ENCODE measurements at places on chromosomes 1 and 21.

- no peak for DNase-seq
Observed at GRCh38 chr1:66925944-66926343, 1.2 kb downstream of the MIER1 start.

- DNase-seq: no peak
Observed at GRCh38 chr1:101235696-101236515, 913 bp upstream of the S1PR1 start.

DNA sequence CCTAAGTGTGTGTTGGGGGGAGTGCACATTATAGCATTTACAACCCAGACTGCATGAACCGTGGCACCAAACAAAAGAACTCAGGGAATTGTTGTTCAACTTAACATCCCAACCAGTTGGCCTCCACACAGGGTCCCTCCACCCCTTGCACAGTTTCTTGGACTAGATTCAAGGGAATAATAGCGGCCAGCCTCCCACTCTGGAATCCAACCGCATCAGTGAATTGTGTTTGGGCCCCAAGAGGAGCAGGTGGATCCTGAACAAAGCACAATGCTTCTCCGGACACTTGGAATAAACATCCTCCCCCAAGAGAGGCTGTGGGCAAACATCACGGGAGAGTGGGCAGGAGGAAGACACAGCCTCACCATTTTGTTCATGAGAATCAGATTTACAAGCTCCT is 18.2 kb downstream of the CD34 start:
- DNase-seq: no peak

- DNase-seq: no peak
Observed at GRCh38 chr1:245459621-245460020, 304.8 kb downstream of the KIF26B start.

DNA sequence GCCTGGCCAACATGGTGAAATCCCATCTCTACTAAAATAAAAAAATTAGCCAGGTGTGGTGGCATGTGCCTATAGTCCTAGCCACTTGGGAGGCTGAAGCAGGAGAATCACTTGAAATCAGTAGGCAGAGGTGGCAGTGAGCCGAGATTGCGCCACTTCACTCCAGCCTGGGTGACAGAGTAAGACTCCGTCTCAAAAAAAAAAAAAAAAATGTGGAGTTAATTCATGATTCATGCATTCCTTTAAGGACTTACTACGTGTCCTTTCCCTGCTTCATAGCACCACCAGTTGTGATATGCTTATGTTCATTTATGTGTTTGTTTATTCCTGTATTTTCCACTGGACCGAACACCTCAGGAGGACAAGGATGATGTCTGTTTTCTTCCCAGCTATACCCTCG is 12.7 kb upstream of the PRELP start:
- DNase-seq: no peak

DNA sequence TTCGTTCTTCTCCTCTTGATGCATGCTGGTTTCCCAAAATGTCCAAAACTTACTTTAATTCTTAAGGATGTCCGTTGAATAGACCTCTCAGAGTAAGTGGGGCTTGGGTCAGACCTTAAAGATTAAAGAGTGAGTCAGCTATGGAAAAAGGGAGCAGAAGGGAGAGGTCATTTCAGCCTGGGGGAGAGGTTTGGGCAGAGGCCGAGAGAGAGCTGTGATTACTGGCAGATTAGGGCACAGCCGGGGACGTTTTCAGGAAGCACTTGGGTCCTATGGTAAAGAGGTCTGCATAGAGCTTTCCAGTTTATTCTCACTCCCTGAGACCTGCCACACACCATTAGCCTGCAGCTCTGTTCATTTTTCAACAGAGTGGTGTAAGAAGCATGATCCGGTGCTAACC is 14.0 kb upstream of the ST3GAL3 start:
- no peak for DNase-seq

- DNase-seq: no peak
Observed at GRCh38 chr1:173496757-173497320, 19.7 kb downstream of the PRDX6 start.

DNA sequence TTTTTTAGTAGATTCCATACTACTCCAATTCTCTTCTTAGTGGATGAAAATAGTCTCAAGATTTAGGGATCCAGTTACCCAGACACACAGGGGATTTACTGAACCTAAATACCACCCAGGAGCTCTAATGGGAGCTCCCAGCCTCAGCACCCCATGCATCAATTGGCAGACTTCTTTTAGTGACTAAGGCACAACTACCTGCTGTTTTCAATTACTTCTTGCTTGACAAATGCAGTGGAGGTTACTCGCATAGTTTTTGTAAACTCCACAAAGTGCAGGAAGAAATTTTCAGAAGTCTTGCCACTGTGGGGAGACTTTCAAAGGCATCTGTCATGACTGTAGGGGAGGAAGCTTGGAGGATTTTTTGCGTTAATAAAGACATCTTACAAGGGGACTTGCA is 35.5 kb upstream of the MAP10 start:
- no peak for DNase-seq

DNA sequence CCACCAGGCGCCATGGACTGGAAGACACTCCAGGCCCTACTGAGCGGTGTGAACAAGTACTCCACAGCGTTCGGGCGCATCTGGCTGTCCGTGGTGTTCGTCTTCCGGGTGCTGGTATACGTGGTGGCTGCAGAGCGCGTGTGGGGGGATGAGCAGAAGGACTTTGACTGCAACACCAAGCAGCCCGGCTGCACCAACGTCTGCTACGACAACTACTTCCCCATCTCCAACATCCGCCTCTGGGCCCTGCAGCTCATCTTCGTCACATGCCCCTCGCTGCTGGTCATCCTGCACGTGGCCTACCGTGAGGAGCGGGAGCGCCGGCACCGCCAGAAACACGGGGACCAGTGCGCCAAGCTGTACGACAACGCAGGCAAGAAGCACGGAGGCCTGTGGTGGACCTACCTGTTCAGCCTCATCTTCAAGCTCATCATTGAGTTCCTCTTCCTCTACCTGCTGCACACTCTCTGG is 3.8 kb downstream of the GJB3 start:
- DNase-seq: no peak

DNA sequence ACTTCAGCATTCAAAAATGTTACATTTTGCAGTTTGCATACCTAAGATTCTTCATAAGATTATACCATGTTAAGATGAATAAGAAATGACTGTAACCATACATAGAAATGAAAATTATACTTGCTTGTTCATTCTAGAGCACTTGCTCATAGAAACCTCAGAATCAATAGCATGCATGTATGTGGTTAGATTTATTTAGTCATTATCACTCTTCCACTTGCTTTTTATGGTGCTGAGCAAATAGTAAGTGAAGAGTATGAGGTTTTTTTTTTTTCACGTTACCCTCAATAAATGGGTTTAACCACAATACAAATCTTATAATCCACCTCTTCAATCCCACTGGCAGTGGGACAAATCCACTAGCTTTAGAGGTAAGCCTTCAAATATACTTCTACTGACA is 84.7 kb downstream of the LRRC53 start:
- DNase-seq: no peak

GRCh38 chr1:246434335-246434734 is 72.7 kb downstream of the SMYD3 start:
- no peak for DNase-seq

DNA sequence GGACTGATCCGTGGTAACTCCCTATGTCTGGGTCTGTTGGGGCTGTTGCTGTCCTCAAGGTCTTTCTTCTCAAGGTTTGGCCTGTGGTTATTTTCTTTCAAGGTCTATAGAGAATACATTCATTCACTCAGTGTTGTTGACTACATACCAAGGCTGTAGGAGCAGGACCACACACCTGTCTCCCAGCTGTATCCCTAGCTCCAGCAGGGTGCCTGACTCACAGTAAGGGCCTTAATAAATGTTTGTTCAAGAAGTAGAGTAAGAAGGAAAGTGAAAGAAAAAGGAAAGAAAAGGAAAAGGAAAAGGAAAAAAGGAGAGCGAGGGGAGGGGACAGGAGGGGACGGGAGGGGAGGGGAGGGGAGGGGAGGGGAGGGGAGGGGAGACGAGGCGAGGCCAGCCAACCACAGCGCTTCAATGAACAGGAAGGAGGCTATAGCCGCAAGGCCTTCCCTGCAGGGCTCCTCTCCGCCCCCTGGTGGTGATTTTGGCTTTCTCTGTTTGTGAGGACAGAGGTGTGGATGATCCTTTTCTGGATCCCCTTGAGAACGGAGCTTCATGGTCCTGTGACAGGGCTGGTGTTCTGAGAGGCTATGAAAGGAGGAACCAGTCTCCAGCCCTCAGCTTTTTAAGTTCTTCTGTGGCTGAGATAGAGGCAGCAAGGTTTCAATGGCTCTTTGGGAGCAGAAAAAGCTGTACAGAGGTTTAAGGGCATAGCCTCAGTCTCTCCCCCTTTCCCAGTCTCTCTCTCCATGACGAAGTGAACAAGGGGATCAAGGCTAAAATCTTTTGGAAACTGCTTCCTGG is 30.6 kb upstream of the LCE5A start:
- no peak for DNase-seq

DNA sequence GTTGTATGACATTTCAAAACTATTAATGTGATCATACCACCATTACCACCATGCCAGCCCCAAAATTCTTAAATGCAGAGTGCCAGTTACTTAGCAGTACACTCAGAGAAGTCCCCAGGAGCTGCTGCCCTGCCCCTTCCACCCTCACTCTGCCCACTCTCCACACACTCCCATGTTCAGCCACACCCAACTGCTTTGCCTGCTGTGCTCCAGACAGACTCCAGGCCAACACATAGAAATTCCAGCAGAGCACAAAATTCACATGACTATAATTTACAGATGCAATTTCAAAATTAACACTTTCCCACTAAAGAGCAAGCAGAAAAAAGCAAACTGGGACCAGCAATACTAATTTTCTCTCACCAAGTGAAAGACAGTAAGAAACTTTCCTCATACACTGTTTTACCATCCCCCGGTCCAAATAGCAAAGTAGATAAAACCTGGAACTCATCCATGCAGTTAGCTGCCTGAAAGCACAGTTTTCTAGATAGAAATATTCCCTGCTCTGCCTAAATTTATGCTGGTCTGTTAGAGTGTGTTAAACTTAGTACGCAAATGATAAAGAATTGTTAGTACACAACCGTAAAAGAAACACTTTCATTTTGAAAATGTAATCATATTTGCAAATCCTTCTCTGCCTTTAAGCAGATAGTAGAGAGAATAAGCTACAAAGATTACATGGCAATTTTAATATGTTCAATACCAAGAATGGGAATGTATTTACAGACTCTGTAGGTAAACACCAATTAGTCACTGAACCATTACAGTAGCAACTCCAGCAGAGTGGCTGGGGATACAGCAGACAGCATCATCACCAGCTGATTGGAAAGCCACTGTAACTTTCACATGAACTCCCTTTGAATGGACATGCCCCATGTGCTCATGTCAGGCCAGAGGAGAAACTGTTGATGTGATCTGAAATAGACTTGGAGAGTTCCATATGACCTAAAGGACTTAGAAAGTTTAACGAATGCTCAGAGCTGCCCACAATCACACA is 176.5 kb downstream of the VAV3 start:
- DNase-seq: no peak

DNA sequence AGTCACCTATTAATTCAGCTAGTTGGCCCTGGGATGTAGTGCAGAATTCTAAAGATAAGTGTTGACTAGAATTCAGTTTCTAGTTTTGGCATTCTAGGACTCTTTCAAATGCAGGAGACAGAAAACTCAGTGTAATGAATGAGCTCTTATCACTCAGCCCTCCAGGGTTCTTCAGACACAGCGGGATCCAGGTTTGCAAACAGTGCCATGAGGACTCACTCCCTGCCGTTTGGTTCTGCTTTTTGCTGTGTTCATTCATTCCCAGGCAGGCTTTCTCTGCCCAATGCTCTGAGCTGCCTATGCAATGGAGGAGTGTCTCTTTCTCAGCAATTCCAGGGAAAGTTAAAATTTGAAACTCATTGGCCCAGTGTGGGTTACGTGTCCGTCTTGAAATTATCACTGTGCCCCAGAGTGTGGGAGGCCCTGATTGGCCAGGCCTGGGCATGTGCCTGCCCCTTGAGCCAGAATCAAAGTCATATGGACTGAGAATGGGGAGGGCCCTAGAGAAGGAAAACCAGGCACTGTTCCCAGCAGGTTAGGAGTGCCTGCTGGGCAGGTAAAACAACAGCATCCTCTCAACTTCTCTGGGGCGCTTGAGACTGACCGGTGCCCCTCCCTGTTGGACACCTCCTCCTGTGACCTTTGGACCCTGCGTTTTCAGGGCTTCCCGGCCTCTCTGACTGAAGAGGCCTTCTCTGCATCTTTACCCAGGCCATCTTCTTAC is 43.4 kb downstream of the TMEM51 start:
- peak; percentile 5 for DNase-seq

- no peak for DNase-seq
Observed at GRCh38 chr1:55015123-55015522, 16.4 kb downstream of the BSND start.

DNA sequence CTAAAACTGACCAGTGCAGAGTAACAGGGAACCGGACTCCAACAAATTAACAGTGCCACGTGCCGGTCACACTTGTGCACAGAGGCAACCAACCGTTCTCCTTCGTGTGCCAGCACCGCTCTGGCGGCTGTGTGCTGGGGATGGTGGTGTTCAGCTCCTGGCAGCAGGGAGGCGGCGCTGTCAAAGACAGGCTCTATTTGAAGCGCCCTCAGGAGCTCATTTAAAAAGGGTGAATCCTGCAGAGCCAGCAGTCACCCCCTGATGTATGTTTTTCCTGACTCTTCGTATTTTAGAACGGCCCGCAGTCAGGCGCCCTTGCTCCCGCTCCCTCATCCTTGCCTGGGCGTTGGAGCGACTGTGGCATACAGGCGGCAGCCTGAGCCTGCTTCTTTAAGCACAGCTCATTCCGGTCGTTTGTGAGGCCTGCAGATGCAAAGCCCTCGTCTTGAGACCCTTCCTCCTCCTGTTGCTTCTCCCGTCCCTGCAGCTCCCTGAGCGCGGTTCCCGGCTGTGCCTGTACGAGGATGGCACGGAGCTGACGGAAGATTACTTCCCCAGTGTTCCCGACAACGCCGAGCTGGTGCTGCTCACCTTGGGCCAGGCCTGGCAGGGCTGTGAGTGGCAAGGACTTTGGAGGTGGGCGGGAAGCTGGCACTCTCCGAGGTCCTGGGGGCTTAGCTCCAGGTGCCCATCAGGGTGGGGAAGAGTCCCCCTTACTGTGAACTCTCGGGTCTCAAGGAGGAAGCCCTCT is 1.1 kb downstream of the DFFB start:
- DNase-seq: no peak

DNA sequence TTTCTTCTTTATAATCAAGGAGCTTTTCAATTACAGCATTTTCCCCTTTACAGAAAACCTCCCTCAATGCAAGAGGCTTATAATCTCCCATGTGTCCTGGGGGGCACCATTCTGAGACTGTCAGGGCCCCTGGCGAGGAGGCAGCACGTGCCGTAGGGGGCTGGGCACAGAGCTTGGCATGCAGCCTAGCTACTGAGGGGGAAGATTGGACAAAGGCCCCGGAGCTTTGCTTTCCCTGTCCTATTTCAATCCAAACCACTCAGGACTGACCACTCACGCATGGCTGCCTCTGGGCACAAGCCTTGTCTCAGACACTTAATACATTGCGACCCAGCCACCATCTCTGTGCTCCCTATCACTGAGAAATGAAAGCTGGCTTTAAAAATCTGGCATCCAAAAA is 2.8 kb upstream of the RAP1GAP start:
- DNase-seq: no peak
